ENCODE measurements at places on chromosomes 6 and 20. TPM values are rescaled to one million over a fixed set of nuclear protein-coding genes. Genes with fewer than 3 reads are reported as not detected.

DPPA5 gene
- total RNA-seq = not detected

GPSM3 gene
- 6.0 TPM for total RNA-seq

BAK1 gene
- total RNA-seq = 5.7 TPM

DDO gene
- not detected for total RNA-seq

DSP gene
- 85.0 TPM for total RNA-seq

CD24 gene
- 618 TPM for total RNA-seq

SLC17A3 gene
- total RNA-seq = not detected

DNAH8 gene
- total RNA-seq = not detected

MAFB gene
- total RNA-seq = 22.1 TPM

SYNDIG1 gene
- total RNA-seq = not detected
